ENCODE measurements at places on chromosomes 3 and 15.

- no peak for DNase-seq
Measured at GRCh38 chr3:186680869-186681268, 15.1 kb downstream of the HRG start.

- DNase-seq, result no peak
Measured at GRCh38 chr3:114809668-114810413, 337.2 kb downstream of the ZBTB20 start.

DNA sequence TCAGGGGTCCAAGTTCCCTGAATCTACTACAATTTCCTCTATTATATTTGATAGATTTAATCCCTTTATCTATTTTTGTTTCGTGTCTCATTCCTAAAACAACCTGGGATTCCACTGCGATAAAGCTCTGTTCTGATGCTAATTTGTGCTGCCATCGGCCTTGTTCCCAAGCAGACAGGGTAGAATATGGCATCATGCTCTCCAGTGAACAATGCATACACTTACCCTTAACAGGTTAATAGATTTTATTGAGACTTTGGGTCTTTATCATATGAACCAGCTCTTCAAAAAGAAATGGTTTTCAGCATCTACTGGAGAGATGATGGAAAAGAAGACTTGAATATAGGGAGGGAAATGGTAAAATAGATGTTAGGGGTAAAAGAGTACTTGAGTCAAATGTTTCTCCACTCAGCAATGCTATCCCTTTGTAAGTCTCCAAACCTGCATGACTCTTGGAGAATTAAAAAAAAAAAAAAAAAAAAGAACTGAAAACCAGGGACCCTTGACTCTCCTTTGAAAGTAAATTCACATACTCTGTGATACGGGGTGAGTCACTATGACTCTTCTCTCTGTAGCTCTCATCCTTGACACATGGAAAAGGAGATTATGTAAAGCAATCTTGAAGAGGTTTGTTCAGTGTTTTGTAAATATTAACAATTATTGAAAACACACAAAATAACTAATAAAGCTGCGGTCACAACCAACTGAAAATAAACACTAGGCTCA, 268.8 kb downstream of the ZBTB20 start:
- no peak for DNase-seq

DNA sequence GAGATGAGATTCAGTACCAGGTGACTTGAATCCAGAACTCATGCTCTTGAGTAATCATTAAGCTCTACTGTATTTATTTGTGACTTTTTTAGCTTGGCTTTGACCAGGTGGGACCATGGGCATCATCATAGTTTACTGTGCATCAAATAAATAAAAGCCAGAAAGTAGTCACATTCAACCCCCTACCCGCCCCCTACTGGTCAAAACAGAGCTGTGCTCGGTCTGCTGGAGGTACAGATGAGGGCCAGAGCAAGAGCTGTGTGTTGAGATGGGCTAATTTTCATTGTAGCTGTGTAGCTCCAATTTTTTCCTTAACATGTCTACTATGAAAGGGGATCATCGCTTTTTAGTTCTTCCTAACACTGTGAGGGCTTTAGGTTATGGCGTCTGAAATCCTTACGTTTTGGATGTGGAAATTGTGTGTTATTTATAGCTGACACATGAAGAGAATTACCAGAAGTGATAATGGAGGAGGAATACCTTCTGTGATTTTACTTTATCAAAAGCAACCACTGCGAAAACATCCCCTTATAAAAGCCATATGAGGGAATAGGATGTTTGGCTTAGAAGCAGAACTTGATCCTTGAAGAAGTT, 375.1 kb downstream of the PTPRG start:
- DNase-seq, result no peak

All from C1 segment of cervical spinal cord (tissue), 14 donors.